Pulmonary artery endothelial cell (primary cell): ENCODE measurements at places on chromosomes 5 and 9.

DNA sequence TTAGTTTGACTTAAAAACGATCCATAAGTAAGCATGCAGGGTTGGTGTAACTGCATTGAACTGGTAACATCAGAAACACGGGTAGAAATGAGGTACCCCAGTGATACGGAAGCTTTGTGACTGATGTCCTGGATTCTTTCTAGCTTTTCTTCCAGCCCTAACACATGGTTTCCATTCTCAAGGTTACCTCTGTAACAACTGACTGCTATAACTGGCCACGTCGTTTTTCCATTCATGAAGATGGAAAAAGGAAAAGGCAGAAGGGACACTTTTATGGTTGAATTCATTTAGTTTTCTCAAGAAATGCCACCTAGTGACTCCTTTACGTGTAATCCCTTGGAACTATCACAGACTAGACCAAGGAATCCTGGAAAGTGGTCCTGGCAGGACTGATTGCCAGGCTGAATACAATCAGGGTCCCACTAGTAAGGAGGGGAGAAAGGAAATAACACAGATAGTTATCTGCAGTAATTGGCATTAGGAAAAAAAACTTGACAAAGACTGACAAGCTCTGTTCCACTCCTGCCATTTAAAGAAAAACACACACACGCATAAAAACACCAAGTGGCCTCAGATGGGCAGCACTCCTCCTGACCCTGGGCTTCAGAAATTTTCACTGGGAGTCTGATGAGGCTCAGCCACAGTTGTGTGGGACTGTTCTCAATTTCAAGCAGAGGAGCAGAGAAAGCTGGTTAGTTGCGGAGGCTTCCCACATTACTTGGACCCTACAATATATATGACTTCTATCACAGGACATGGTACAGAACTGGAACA lies 77.5 kb upstream of the ZNF169 start:
- no peak for DNase-seq

GRCh38 chr5:27845248-27845647 lies 806.9 kb upstream of the CDH9 start:
- no peak for DNase-seq

GRCh38 chr9:80070071-80070742 lies 498.4 kb downstream of the TLE4 start:
- DNase-seq = no peak

GRCh38 chr9:34334337-34334824 lies 5.0 kb downstream of the NUDT2 start:
- DNase-seq = no peak

GRCh38 chr5:126869005-126869451 lies 92.1 kb downstream of the LMNB1 start:
- no peak for DNase-seq

DNA sequence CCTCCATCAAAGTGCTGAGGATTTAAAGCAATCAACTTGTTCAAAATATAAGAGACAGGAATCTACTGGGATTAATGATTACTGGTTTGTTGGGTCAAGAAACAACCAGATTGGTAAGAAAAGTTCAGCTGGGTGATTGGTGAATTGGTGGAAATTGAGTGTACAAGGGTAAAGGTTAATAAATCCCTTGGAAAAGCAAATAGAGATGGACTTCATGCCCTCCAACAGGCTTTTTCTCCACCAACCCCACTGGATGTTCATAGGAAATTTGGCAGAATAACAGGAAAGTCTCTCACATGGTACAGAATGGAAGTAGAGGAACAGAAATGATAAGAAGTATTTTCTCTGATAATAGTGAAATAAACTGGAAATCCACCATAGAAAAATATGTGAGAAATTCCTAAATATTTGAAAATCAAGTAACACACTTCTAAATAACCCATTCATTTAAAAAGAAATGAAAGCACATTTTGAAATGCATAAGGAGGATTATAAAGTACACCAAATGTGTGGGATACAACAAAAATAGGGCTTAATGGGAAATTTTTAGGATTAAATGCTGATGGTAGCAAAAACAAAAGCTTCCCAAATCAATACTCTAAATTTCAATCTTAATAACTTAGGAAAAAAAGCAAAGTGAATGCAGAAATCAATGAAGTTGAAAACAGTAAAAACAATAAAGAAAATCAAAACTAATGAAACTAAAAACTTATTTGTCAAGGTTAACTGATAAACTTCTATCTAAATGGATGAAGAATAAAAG lies 426.2 kb downstream of the HTR1A start:
- no peak for DNase-seq

DNA sequence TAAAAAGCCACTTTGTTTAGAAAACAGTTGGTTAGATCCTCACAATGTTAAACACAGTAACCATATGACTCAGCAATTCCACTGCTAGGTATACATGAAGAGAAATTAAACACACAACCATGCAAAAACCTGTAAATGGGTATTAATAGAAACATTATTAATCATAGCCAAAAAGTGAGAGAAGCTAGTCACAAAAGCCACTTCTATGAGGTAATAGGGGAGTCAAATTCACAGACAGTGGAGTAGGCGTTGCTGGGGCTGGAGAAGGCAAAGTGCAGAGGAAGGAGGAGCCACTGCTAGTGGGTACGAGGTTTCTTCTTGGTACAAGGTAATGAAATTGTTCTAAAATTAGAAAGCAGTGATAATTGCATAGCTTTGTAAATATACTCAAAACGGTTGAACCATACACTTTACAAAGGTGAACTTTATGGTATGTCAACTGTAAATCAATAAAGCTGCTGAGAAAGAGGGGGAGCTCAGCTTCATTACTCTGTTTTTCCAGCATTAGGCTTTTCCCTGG lies 364.4 kb downstream of the GADD45G start:
- DNase-seq = no peak

GRCh38 chr9:90078988-90079421 lies 474.2 kb downstream of the GADD45G start:
- no peak for DNase-seq

DNA sequence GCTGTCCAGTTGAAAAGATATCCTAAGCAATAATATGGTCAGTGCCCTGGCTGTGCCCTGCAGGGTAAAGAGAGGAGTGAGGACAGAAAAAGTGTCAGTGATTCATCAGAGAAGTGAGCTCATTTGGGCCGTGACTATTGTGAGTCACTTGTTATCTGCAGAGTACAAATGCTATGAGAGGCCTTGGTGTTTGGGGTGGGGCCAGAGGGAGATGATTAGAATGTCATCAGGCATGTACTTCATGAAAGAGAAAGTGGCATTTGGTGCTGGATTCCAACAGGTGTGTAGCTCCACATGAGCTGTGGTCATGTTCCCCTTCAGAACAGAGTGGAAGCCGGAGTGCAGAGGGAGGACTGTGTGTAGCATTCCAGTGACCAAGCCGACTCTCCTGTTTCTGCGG lies 174.1 kb downstream of the KDM4C start:
- DNase-seq = no peak

DNA sequence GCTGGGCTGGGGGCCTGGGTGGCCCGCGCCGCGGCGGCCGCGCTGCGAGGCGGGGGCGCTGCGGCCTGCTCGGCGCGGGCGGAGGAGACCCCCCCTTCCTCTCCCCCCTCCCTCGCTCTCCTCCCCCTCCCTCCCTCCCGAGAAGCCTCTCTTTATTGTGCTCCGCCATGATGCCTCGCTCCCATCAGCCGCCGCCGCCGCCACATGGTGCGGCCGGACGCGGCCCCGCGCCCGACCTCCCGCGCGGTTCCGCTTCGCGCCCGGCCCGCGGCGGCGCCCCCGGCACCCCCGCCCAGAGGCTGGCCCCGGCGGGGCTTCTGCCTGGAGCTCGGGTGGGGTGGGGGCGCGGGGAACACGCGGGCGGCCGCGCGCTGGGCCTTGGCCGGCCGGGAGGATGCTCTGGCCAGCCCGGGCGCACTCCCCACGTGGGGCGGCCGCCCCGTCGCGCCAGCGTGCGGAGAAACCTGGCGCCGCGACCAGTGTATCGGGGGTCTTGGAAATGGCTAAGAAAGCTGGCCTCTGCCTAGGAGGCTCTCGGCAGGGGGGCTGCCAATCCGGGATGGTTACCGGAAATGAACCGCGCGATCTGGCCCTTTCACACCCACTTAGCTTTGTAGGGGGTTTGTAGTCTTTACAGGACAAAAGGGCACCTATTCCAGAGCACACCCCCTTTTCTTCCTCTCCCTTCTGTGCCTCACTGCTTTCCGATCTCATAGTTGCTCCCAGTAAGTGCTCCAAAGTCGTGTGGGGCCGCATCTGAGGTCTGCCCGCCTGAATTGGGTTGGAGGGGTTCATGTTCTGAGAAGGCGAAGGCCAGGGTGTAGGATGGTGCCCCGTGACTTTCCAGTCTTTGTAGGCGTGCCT lies 1.0 kb downstream of the SET start:
- no peak for DNase-seq

DNA sequence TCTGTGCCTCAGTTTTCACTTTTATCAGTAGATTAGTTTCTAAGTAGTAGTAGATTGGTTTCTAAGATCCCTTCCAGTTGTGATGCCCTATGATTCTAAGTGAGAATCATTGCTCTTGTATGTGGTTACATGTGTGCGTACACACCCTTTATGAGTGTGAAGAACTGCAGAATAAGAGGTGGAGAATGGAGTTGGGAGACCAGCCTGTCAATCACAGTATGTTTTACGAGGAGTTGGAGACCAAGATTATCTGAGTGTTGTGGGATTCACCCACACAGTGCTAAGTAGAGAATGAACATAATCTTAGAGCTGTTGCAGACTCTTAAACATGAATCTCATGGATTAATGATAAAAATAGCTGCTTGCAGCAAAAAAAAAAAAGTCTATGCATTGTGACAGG lies 37.6 kb downstream of the KIF24 start:
- no peak for DNase-seq

DNA sequence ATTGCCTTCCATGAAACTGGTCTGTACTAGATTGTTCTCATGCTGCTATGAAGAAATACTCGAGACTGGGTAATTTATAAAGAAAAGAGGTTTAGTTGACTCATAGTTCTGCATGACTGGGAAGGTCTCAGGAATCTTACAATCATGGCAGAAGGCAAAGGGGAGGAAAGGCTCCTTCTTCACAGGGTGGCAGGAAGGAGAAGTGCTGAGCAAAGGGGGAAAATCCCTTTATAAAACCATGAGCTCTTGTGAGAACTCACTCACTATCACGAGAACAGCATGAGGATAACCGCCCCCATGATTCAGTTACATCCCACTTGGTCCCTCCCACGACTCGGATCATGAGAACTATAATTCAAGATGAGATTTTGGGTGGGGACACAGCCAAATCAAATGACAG lies 163.2 kb downstream of the RFK start:
- DNase-seq = no peak

DNA sequence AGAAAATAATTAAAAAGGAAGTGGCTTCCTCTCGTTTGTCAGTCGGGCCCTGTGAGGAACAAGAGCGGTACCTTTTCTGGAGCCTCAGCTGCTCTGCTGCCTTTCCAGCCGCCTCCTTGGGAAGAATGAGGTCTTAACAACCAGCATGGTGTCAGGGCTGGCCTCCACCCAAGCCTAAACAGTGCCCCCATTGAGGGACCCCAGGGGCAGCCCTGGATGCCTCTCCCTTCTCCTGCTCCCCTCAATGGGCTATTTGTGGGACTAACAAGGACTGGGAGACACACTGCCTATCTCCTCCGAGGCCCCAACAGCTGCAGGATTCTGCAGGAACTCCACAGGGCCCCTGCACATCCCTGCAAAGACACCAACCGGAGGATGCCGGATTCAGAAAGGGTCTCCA lies 155.4 kb upstream of the MAP3K1 start:
- no peak for DNase-seq

DNA sequence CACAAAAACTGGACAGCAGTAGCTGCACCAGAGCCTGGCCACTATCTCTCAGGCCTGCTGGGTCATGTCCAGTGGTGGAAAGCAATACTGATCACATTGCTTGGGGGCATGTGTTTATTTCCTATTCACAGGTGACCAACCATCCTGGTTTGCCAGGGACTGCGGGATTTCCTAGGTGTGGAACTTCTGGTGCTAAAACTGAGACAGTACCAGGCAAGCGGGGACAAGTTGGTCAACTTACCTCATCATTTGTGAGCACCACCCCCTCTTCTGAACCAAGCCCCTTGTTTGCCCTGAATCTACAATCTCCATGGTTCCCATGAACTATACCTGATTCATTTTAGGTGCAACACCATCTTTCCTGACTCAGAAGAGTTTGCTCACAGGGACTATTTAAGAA lies 81.3 kb downstream of the TNC start:
- DNase-seq = no peak
